Stromal cell of bone marrow (primary cell): ENCODE measurements at places on chromosomes 16 and 17.

GRCh38 chr17:32489320-32490100 is 2.7 kb downstream of the CDK5R1 start:
- no peak for DNase-seq

DNA sequence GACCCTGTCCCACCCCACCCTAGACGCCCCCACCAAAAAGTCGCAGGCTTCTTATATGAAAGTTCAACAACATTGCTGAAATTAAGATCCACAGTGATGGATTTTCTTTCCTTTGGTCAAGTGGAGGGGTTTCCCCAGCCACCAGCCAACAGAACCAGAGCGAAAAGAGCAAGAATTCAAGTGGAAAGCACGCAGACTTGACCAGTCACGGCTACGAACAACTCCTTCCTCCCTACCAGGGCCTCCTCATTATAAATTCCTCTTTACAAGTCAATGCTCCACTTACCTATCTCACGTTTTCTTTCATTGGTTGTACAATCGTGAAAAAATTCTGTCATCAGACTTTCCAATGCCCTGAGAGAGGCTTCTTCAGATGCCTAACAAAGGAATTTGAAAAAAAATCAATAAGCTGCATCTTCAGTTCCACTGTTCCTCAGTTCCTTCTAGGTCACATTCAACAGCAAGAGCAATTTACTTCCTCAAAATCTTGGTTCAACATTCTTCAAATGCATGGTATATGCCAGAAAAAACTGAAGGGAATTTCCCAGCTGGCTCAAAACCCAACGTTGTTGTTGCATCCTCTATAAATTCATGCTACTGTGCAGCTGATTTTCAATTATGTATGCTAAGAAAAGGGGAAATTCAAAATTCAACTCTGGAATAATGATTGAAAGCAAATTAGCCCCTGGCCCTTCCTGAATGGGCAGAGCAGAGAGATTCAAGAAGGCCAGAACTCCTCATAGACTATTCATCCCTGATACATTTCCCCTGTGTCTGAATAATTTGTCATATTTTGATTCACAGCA is 30.9 kb downstream of the XPO6 start:
- no peak for DNase-seq

- peak; percentile 19 for DNase-seq
Measured at GRCh38 chr17:80743181-80743771, 198.6 kb downstream of the RPTOR start.

GRCh38 chr17:81329927-81330883 is 35.1 kb upstream of the SLC38A10 start:
- no peak for DNase-seq

GRCh38 chr16:79316004-79316458 is 284.5 kb downstream of the MAF start:
- DNase-seq = no peak

DNA sequence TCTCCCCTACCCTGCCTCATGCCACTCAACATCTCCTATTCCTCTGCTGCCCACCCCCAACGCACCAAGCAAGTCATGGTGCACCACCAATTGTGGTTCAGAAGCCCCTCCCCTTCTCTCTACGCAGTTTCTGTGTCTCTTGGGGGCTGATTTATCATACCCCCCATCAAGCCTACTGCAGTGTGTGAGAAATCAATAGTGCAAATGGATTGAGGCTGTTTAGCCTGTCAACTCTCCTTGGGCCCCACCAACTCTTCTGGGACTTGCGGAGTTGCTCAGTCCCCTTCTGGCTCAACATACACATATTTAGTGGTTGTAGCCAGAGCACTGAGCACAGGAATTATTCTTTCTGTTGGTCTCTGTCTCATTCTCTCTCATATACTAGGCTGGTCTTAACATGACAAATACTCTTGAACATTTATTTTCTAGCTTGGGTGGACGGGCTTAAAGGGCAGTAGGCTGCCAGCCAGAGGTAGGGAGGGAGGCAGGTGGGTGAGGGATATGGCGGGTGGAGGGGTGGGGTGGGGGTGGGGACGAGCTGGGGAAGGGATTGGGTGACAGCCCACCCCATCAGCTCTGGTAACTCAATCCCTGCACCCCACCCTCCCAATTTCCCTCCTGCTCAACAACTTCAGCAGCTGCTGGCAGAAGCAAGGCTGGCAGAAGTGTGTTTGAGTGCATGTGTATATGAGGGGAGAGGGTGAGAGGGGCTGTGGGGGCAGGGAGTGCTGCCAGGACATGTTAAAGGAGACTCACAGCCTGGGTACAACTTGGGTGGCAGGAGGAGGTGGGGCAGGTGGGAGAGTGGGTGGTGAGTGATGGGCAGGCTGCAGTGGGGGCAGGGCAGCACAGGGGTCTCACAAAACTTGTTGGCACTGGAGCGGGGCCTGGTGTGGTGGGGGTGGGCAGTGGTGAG is 4.9 kb downstream of the RARA start:
- DNase-seq = no peak

- DNase-seq = peak; percentile 91
Measured at GRCh38 chr16:27169511-27170071, 33.7 kb upstream of the KDM8 start.

DNA sequence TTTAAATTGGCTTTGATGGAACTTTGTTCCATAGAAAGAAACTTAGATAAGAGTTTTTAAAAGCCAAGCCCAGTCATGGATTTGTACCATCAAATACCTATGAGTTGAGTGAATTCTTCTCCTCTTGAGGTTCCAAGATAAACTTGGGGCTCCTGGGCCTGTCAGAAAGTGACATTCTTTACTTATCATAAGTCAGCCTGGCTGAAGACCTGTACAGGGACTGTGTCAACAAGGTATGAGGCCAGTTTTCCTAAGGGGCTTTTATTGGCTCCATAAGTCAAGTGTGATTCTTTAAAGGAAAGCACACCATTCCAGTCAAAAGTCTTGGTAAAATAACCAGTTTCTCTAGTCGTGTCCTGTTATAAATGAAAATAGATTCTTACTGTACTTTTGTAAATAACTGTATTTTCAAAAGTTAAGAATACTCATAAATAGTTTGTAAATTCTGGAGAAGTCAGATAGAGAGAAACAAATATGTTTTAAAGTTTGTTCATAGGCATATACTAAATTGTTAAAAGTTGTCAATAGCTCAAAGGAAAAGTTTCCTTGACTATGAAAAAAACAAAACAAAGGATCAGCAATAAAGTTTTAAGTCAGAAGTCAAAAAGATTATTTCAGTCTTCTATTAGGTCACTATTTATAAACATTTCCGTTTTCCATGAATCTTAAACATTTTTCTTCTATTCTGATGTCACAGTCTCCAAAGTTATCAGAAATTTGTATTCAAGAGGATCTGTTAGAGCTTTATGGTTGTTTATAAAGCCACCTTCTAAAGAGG is 22.5 kb upstream of the MYO1D start:
- DNase-seq = no peak

DNA sequence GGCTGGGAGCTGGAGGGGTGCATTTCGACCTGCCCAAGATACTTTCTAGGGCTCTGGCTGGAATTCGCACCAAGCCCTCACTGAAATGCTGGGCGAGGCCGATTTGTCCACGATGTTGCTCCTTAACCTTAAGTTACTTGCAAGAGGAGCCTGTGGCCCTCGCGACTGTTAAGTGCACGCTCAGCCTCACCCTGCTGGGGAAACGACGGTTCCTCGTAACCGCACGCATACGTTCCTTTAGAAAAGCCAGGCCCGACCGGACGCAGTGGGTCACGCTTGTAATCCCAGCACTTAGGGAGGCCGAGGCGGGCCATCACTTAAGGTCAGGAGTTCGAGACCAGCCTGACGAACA is 607 bp upstream of the NCOR1 start:
- DNase-seq = no peak

DNA sequence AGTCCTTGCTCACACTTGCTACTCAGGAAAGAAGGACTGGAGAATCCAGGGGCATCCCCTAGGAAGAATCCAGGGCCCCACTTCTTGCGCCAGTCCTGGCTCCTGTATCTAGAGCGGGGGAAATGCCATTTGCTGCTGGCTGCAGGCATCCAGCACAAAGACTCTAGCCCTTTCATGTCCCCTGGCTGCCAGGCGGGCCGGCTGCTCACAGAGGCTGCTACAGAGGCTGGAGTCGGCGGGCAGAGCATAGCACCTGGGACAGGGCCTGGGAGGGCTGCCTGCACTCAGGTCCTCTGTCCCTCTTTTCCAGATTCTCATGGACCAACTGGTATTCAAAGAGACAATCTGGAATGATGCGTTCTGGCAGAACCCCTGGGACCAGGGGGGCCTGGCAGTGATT is 13.8 kb downstream of the SMIM5 start:
- DNase-seq = no peak

- no peak for DNase-seq
Measured at GRCh38 chr17:34374457-34374856, 11.4 kb upstream of the CCL1 start.

GRCh38 chr17:81148986-81149533 is 16.2 kb upstream of the PVALEF start:
- DNase-seq = no peak

GRCh38 chr16:4015275-4016004 is 100.8 kb downstream of the ADCY9 start:
- DNase-seq = no peak

- DNase-seq = no peak
Measured at GRCh38 chr16:28213396-28213795, 1.6 kb upstream of the XPO6 start.

DNA sequence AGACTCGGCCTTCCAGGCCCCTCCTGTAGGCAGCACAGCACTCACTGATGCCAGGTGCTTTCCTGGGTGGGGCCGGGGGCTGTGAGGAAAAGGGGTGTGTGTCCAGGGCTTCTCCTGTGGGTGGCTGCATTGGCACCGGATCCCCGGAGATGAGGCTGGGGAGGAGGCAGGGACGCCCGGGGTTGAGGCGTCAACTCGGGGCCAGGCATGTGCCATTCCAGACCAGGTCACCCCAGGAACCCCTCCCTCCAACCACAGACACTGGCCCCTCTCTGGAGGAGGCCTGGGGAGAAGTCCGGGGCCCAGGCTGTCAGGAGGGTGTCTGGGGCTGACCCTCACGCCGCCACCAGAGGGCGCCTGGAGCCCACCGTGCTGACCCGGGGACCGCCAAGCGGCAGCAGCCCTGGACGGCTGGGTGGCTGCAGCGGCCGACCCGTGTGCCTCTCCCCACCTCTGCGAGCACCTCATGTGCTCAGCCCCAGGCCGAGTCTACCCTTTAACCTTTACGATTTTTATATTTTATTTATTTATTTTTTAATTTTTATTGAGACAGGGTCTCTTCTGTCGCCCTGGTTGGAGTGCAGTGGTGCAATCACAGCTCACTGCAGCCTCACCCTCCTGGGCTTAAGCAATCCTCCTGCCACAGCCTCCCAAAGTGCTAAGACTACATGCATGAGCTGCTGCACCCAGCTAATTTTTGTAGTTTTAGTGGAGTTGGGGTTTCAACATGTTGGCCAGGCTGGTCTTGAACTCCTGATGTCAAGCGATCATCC is 3.2 kb upstream of the METRN start:
- DNase-seq = no peak

GRCh38 chr17:66508896-66509844 is 206.8 kb downstream of the PRKCA start:
- peak; percentile 91 for DNase-seq

GRCh38 chr17:40124279-40125141 is 2.7 kb downstream of the MSL1 start:
- DNase-seq = no peak

DNA sequence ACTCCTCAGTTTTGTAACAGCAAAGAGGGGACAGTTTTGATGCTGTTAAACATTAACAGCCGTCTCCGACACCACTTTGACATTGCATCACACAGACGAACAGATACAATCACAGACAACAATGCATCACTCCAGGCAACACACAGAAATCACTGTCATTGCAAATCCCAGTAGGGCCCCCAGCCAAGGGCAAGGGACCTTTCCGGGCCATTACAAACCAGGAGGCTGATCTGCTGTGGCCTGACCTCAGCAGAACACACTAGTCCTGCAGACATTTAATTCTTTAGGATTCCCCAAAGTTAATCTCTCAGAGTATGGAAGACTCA is 136.2 kb upstream of the RCVRN start:
- DNase-seq = no peak

DNA sequence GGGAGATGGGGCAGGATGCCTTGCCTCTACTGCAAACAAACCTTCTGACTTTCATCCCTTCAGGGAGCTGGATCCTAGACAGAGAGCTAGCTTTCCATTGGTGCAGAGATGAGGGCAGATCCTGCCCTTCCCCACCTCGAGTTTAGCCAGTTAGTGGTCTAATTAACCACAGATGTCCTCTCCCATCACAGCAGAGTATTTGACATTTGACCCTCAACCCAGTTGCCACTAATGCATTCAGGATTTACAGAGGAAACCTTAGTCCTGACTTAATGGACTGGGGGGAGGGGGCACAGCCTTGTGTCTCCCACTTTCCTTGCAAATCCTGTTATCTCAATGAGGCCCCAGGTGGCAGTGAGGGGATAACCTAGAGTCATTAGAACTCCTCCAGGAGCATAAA is 10.2 kb downstream of the PIP4K2B start:
- no peak for DNase-seq

GRCh38 chr17:12472252-12473173 is 193.2 kb upstream of the MYOCD start:
- no peak for DNase-seq

GRCh38 chr17:17580662-17581470 is 10.6 kb downstream of the PEMT start:
- peak; percentile 14 for DNase-seq

- no peak for DNase-seq
Measured at GRCh38 chr17:48548523-48549280, 3.8 kb upstream of the HOXB2 start.

DNA sequence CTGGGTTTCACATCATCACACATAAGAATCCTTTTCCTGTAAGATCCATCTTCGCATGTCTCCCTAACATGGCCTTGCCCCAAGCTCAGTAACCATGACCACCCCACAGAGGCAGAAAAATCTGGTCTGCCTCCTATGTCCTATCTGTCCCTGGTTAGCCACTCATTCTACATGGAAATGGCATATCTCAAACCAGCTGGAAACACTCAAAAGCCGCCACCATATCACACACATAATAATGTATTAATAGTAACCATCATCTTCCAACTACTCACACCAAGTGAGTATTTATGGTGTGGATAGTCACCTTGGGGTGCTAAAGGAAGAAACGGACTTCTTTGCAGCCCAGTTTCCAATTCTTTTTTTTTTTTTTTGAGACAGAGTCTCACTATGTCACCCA is 11.4 kb downstream of the FAM117A start:
- DNase-seq = no peak

DNA sequence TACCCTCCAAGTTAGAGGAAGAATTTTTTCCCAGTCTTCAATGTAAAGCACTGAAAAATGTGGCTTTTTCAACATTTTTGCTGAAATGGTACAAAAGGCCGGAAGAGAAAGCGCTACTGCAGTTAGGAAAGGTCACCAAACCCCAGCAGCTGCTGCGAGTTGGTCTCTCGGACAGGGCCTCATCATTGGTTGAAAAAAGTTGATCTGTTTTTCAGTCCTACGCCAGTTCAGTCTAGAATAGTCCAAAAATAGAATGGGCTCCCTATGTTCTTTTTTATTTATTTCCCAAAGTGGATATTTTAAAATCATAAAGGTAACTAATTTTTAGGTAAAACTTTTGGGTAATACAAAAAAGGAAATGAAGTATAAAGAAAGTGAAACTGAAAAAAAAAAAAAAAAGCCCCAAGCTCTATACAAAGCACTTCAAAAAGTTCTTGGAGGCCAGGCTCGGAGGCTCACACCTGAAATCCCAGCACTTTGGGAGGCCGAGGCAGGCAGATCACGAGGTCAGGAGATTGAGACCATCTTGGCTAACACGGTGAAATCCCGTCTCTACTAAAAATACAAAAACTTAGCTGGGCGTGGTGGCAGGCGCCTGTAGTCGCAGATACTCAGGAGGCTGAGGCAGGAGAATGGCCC is 17.4 kb downstream of the ADAP2 start:
- no peak for DNase-seq
